ENCODE measurements at places on chromosomes 12 and 14. TPM values are rescaled to one million over a fixed set of nuclear protein-coding genes. Genes with fewer than 3 reads are reported as not detected.

The AMDHD1 gene
- 0.12 TPM for polyA plus RNA-seq

GRCh38 chr12:64457032-64457431 is 5.1 kb downstream of the TBK1 start:
- DNase-seq = no peak

- no peak for DNase-seq
Measured at GRCh38 chr12:107053709-107054108, 39.6 kb downstream of the CRY1 start.

DNA sequence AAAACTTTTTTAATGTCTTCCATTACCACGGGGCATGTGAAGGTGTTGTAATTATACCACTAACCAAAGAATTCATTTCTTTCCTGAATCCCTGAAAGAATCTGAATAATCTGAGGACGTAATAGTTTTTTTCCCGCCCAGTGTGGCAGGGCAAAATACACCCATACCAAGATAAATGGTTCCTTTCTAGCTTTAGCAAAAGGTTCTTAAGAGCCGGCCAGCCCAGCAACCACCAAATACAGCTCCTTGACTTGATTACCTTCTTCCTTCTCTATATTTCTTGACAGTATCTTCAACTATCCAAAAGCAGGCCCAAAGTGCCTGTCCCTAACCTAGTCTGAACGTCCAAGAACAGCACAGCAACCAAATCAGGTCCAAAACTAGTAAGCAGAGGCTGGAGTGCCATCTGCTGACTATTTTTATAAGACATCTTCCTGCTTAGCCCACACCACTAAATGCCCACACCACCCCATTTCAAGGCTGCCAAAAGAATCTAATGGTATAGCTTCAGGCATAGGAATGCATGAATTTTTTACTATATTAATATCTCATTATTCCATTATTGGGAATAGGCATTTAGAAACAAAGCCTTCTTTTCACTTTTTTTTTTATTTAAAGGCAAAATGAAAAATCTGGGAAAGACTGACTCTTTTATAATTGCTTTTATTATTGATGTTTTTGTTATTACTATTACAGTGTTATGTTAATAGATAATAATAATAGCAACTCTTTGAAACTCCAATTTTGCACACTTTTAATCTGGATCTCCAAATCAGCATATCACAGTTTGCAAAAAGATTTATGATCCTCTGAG is 524.4 kb downstream of the MED13L start:
- DNase-seq = peak; percentile 10
